ENCODE measurements at places on chromosomes 6 and 20.
A peak's percentile ranks its signal among the peaks of the same experiment; 100 is the strongest.

- DNase-seq: no peak
These were observed 32.6 kb downstream of the BMP6 start for GRCh38 chr6:7758456-7758855.

DNA sequence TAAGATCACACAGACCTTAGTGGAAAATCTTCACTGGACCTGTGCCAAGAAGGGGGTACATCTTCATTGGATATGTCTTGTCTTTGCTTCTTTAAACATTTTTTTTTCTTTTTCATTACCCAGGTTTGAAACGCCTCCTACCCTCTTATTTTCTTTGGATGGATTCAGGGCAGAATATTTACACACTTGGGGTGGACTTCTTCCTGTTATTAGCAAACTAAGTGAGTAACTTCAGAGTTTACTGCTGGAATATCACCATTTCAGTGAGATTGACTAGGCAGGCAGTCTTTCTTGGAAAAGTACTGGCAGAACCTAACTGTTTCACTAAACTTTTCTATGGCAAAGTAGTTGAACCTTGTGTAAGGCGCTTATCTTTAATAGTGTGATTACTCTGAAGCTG lies 47.0 kb downstream of the ENPP1 start:
- DNase-seq: no peak

GRCh38 chr20:11694467-11694866 lies 223.2 kb upstream of the BTBD3 start:
- DNase-seq: no peak

DNA sequence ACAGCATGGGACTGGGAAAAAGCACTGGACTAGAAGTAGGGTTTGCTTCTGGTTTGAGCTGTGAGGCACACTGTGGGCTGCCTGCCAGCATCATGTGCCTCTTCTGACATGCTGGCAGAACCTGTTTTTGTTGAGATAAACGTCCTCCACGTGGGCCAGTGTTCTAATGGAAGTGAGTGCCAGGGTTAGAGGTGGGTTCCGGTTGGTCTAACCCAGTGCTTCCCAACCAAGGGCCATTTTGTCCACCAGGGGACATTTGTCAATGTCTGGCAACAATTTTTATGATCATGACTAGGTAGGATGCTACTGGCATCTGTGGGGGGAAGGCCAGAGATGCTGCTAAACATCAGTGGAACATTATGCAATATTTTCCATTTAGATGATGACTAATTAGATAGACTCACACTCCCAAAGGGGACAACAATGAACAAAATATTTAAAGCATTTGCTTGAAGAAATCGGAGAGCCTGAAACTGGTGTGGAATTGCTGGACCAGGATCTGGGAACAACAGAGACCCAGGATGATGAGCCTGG lies 7.8 kb upstream of the APMAP start:
- DNase-seq: no peak

GRCh38 chr6:30340589-30341054 lies 4.3 kb upstream of the RPP21 start:
- DNase-seq: no peak

- DNase-seq: no peak
These were observed 5.7 kb downstream of the EBF4 start for GRCh38 chr20:2698186-2698817.

GRCh38 chr20:50774515-50774914 lies 20.3 kb upstream of the BCAS4 start:
- DNase-seq: no peak

GRCh38 chr6:33697845-33698244 lies 13.7 kb downstream of the UQCC2 start:
- no peak for DNase-seq

GRCh38 chr6:129632172-129632613 lies 77.8 kb downstream of the ARHGAP18 start:
- no peak for DNase-seq

GRCh38 chr20:3042625-3043024 lies 797 bp upstream of the GNRH2 start:
- peak; percentile 45 for DNase-seq

GRCh38 chr6:158142789-158143188 lies 25.3 kb downstream of the SERAC1 start:
- DNase-seq: no peak

- DNase-seq: no peak
These were observed 157.9 kb downstream of the KIF16B start for GRCh38 chr20:16415071-16416053.

- DNase-seq: no peak
These were observed 39.8 kb upstream of the RSPO4 start for GRCh38 chr20:1041845-1042390.

GRCh38 chr6:29414588-29414987 lies at the start of gene OR12D1:
Gene OR12D1, plus strand, starts transcription at chr6:29414928.
- no peak for DNase-seq

DNA sequence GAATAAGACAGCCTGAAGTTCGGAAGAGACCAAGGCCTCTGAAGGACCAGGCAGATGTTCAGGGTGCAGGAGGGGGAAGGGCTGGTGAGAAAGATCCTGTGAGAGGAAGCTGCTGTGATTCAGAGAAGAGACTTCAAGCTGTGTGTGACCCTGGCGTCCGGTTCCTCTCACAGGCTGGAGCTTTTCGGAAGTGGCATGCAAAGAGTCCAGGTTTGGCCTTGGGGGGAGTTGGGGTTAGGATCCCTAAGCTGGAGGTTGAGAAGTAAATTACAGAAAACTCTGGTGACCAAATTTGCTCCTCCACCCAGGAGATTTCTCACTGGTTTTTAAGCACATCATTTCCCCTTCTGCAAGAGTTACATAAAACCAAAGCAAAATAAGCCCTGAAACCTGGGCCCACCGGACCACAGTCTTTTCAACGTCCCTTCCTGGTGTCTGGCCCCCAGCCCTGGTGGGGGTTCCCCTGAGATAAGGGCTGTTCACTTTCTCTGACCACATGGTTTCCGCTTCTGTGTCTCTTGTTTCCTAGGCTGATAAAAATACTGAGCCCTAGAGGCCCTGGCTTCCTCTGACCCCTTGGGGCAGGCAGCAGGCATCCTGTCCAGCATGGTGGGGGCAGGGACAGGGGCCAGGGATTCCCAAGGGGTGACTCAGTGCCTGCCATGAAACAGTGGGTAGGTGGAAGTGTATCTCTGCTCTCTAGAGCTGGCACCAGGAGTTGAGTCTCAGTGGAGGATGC lies 12.0 kb upstream of the LTA start:
- DNase-seq: no peak
